Liver (tissue), 10 donors: ENCODE measurements at places on chromosomes 4 and X.

GRCh38 chrX:110397339-110397738 is 38.7 kb downstream of the RTL9 start:
- no peak for DNase-seq

DNA sequence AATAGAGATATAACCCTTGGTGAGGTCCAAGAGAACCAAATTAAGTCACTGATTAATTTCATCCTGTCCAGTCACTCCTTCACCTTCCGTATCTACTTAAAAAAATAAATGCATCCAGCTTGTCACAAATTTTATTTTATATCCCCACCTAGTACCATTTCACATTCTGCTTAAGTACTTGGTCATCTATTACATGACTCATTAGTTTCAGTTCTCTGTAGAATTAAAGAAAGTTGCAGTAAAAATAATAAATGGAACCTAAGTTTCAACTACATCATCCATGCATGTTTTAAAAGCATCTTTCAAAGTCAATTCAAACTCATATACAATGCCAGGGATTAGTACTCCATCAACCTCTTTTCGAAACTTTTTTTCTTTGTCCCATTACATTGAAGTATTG is 130.2 kb downstream of the SH2D1A start:
- DNase-seq: no peak

DNA sequence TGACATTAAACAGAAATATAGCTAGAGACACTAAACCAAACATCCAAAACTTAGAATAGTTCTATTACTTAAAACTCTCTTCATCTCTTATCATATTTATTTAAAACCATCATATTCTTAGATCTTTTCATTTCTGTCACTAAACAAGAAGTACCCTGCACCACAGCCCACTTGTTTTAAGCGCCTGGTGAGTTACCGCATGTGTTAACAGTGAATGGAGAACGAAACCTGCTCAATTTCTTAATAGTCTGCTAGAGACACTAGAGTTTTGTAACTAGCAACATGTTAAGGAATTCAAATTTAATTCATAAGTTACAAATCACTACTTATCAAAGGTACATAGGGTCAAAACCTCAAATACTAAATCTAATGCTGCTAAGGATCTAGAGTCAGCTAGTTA is 111.5 kb downstream of the FBXW7 start:
- no peak for DNase-seq

DNA sequence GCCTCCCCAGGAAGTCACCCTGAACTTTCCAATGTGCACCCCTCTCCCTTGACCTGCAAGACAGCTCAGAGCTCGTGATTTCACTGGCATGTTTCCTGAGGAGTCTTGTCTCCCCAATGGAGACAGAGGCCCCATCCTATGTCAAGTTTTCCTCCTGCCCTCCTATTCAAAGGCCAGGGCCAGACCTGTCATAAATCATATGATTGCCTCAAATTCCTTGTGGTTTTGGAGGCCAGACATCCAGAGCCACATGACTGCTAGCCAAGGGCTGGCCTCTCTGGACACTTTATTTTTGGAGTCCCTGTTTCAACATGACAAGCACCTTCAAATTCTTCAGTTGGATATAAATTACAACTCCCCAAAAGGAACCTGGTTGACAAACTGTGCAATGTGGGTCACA is 76.0 kb upstream of the TFDP3 start:
- no peak for DNase-seq

- no peak for DNase-seq
These were observed 2.8 kb downstream of the FGFBP1 start for GRCh38 chr4:15935504-15936402.

DNA sequence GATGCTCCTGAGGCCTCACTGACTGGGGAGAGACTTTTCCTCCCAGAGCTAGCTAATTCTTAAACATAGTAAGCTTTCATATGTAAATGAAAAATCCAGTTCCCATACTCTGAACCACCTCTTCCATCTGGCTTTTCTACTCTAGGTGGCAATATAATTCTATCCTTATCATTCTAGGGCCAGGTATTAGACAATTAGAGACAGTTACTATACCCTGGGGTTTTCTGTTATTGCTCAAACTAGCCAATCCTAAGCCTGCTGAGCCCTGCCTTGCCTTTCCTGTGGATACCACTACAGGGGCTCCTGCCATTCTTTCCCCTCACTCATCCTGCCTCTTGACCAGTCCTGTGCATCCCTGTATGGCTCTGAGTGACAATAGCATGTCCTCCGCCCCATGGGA is 552.0 kb downstream of the STIM2 start:
- DNase-seq: no peak

DNA sequence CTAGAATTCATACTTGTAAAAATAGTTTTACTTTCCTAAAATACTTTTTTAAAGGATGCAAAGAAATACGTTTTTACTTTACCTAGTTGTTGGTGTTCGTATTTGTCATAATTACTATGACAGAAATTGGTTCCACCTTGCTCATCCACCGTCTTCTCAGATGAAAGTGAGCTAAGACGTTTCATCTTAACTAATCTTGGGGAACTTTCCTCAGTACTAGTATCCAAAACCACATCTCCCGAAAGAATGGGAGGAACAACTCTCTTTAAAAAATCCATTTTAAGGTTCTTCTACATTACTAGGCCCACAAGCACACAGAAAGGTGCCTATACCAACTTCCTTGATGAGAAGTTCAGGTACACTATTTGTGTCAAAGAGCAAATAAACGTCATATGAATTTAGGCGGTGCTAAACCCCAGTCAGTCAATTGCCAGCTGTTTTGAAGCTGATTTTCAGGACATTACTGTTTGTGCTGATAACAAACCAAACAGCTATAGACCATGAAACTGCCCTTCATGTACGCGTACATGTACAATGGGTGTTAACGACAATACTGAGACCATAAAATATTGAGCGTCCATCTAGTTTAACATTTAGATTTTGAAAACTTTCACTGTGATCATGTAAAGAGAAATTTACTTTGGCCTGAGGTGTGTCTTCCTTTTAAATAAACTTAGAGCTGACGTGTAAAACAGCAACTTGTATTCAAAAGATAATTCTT is 99.1 kb downstream of the FRYL start:
- no peak for DNase-seq

DNA sequence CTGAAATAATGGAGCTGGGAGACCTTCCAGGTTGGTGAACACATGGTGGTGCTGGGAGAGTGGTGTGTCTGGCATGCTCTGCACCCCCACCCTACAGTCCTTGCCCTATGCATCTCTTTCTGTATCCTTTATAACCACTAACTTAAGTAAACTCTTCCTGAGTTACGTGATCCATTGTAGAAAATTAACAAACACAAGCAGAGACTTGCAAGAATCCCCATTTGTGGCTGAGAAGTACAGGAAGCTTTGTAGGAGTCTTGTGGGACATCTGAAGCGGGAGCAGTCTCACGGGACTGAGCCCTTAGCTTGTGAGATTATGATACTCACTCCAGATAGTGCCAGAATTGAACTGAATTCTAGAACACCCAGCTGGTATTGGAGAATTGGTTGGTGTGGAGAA is 14.3 kb upstream of the FAM13A start:
- DNase-seq: no peak

DNA sequence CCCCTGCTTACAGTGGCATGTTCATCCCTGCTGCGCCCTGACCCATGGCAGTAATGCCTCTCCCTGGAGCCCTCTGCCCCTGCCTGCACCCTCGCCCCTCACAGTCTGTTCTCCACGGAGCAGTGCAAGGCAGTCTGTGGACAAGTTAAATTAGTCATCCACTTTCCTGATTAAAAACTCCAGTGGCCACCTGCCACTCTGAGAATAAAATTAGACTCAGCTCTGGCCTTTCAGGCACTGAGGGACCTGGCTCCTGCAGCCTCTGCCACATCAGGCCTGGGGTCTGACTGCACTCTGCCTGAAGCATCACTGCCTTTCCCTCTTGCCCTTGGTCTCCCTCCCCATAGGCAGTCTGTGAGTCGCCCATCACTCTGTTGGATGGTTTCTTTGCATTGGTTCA is 53.6 kb downstream of the GRK4 start:
- no peak for DNase-seq

DNA sequence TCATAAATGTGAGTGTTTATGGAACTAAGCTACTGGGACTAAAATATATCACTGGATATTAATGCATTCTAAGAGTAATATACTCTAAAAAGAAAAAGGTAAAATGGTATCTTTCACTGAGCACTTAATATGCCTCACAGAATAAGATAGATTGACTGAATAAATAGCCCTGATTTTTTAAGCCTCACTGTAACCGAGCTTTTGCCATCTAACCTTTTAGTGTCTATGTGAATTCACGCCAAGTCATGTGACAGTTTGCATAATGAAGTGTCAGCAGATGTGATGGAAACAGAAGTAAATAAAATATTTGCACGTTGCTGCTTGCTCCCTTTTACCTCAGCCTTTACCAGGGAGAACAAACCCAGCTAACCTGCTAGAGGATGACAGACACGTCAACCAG is 119.7 kb upstream of the NWD2 start:
- DNase-seq: no peak

DNA sequence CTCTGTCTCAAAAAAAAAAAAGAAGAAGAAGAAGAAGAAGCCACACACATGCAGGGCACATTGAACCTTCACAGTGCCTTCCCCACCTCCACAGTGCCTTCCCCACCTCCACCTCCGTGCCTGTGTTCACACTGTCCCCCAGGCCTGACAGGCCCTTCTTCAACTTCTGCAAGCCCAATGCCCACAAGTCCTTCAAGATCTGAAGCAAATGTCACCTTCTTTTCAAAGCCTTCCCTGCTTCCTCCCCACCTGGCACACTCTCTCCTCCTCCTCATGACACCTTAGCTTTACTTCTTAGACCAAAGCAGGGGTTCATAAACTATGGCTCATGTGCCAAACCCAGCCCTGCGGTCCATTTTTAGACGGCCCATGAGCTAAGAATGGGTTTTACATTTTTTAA is 19.9 kb downstream of the ELF4 start:
- no peak for DNase-seq

GRCh38 chr4:53529025-53529424 is 62.3 kb downstream of the LNX1 start:
- no peak for DNase-seq

- DNase-seq: no peak
These were observed 123.3 kb upstream of the TBL1X start for GRCh38 chrX:9341291-9342201.
